ENCODE measurements at places on chromosomes 13 and 19.

GRCh38 chr19:11370744-11371143, 3.7 kb upstream of the SWSAP1 start:
- DNase-seq = no peak

DNA sequence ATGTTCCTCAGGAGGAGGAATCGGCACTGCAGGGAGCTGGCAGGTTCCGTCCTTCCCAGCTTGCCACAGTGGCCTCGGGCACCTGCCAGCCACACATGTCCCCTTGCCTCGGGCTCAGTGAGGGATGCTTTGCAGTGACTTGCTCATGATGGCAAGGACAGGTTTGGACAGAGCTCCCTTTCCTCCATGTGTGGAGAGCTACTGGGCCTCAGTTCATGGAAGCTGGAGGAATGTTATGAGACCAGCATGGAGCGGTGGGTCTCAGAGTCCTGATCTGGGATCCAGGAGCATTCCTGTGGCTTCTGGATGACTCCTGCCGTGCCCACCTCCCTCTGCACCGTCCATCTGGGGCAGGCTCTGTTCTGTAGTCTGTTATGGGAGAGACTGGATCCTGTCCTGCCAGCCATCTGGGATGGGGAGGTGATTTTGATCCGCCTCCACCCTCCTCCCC, 59.2 kb downstream of the SIPA1L3 start:
- no peak for DNase-seq

DNA sequence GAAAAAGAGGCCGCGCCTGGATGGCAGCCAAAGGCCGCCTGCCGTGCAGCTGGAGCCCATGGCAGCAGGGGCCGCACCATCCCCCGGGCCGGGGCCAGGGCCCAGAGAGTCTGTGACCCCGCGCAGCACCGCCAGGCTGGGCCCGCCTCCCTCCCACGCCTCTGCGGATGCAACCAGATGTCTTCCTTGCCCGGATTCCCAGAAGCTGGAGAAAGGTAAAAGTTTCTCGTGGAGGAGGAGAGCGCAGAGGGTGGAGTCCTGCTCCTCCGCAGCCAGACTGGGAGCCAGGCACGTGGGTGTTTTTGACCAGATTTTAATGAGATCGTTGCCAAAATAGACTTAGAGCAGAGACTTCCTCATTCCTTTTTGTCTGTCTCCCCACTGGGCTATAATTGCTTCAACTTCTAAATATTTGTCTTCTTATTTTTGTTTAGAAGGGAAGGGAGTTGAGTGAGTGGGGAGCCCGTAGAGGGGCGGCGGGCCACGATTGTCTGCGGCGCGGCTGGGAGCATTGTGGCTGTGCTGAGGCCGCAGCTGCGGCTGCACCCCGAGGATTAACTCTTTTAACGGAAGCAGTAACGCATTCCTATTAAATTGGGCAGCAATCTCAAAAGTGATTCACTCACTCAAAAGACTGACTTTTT, 22.8 kb upstream of the NDUFS7 start:
- DNase-seq = peak; percentile 90

DNA sequence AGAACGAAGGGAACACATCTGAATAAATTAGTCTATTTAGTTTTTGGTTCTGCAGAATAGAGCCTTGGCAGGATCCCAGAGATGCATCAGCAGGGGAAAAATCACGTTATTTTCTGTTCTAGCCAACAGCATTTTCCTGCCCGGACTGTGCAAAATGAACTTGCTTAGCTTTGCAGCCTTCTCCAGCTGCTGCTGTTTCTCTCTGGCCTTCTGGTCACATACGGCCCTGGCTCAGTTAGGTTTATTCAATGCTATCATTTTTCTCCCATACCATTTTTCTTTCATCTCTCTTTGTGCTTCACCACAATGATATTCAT, 110.4 kb upstream of the KL start:
- DNase-seq = peak; percentile 35
